ENCODE measurements at places on chromosomes 1 and 21.

- H3K27ac ChIP-seq: no peak overlapping the region
- H3K27me3 ChIP-seq: peaks cover 2% of the 10 kb centered on the region
- H3K4me3 ChIP-seq: no peak overlapping the region
- H3K36me3 ChIP-seq: no peaks in the 10 kb centered on the region
- peaks cover 20% of the 10 kb centered on the region for H3K4me1 ChIP-seq
These were observed 34.3 kb upstream of the PTGFRN start for GRCh38 chr1:116875391-116875790.

DNA sequence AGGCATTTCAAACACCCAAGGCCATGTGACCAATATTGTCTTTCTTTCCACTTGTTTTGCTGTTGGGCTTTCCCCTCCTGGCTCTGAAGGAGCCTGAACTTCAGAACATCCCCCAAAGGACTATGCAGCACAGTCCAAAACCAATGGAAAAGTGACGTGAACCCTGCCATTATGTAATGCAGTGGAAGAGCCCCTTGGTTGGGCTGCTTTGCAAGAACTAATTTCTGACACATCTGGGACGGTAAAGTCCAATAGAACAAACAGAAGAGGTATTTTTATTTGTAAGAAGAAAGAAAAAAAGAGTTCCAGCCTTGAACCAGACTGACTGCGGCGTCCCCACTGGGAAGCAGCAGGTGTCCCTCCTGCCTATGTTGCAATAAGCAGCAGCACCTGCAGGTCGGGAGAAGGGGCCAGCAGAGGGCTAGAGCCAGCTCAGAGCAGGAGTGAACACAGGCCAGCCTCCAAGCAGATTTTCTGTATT, 116.7 kb downstream of the CDC7 start:
- H3K4me1 ChIP-seq: no peaks in the 10 kb centered on the region
- no peak overlapping the region for H3K4me3 ChIP-seq
- H3K27me3 ChIP-seq: peaks cover 4% of the 10 kb centered on the region
- H3K36me3 ChIP-seq: no peaks in the 10 kb centered on the region

DNA sequence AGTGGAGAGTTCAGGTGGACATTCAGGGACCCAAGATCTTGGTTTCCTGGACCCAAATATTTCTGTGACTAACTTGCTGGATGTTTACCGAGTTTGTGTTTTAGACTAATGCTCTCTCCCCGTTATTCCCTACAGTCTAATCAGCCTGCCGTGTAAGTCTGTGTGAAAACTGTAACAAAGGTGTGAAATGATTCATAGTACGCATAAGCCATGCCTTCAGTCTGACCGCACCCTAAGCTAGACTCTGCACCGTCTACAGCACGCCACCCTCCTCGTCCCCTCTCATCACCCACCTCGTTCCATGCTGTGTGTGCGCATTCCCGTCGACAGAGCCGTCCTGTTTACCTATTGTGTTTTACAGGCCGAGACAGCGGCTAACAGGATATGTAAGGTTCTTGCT, 50.5 kb downstream of the ACTN2 start:
- H3K36me3 ChIP-seq: no peaks in the 10 kb centered on the region
- H3K4me3 ChIP-seq: no peak overlapping the region
- peaks cover 4% of the 10 kb centered on the region for H3K27me3 ChIP-seq
- no peak overlapping the region for H3K27ac ChIP-seq
- no peak for DNase-seq

GRCh38 chr1:244212797-244213475, 161.9 kb downstream of the ZBTB18 start:
- DNase-seq: no peak
- peaks cover 2% of the 10 kb centered on the region for H3K27me3 ChIP-seq
- H3K4me1 ChIP-seq: no peaks in the 10 kb centered on the region
- no peak overlapping the region for H3K27ac ChIP-seq
- H3K4me3 ChIP-seq: no peak overlapping the region

DNA sequence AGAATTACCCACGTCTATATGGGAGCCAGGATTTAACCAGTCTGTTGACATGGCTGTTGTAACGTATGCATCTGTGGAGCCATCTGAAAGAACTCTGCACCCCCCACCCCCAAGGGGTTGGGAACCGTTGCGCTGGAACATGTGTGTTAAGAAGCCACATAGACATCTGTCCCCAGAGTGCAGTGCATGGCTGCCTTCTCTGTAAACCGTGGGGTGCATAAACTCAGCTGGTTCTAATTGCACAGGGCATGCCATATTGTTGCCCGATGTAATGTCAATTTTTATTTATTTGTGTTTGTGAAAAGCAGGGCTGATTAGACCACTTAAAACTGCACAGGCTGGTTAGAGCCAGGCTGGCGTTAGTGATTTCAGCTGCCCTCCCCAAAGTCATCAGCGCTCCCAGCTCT, 70.1 kb upstream of the ROR1 start:
- H3K4me1 ChIP-seq: no peaks in the 10 kb centered on the region
- H3K27ac ChIP-seq: no peak overlapping the region
- no peak for DNase-seq
- no peaks in the 10 kb centered on the region for H3K36me3 ChIP-seq
- peaks cover 13% of the 10 kb centered on the region for H3K27me3 ChIP-seq
